Right renal pelvis (tissue), 4 donors: ENCODE measurements at places on chromosomes 12 and 14. TPM values are rescaled to one million over a fixed set of nuclear protein-coding genes. Genes with fewer than 3 reads are reported as not detected.

DNA sequence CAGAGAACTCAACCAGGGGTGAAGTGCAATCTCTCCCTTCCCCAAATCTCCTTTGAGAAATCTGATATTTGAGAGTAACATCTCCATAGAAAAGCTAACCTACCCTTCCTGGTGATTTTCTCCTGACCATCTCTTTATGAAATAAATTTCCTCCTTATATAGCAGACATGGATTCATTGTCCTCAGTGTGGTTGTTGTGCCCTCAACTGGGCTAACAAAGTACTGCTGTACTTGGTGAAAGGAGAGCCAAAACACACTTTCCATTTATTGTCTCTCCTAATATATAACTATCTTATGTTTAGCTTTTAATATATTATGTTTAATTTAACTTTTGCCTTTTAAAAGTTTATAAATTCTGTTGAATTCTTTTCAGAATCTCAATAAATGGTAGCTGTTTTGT lies 65.1 kb upstream of the SLCO1B1 start:
- DNase-seq, result no peak

Gene ANKRD33
- polyA plus RNA-seq, result 0.26 TPM

DNA sequence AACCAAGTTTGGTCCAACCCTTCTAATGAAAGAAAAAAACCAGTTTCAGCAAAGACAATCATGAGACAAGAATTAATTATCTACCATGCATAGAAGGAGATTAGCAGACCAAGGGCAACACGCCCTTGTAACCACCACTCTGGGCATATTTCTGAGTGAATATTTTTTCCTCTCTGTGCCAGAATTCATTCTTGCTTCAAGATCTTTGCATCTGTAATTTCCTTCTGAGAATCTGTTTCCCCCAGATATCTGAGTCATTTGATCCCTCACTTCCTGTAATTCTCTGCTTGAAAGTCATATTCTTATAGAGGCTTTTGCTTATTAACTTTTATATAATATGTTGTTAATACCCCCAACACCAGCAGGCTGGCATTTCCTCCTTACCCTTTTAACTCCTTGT lies 243.7 kb downstream of the SLC16A7 start:
- DNase-seq, result no peak

DNA sequence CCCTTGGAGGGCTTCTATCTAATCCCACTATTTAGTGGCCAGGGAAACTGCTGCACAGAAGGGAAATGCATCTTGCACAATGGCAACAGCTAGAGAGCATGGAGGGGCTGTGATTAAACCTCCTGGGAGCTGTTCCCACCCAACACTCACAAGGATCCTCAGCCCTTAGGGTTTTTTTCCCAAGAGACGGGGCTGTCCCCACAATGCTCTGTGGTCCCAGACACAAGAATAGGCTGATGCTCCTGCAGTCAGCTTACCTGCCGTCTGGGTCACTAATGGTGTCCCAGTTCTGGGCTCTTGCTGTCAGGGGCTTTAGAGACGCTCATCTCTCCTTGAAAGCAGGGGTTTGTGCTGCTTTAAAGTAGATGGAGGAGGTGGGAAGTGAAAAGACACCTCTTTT lies 4.6 kb downstream of the SERPINA1 start:
- no peak for DNase-seq

- DNase-seq, result no peak
Measured at GRCh38 chr12:113577464-113578129, 105.9 kb upstream of the LHX5 start.

DNA sequence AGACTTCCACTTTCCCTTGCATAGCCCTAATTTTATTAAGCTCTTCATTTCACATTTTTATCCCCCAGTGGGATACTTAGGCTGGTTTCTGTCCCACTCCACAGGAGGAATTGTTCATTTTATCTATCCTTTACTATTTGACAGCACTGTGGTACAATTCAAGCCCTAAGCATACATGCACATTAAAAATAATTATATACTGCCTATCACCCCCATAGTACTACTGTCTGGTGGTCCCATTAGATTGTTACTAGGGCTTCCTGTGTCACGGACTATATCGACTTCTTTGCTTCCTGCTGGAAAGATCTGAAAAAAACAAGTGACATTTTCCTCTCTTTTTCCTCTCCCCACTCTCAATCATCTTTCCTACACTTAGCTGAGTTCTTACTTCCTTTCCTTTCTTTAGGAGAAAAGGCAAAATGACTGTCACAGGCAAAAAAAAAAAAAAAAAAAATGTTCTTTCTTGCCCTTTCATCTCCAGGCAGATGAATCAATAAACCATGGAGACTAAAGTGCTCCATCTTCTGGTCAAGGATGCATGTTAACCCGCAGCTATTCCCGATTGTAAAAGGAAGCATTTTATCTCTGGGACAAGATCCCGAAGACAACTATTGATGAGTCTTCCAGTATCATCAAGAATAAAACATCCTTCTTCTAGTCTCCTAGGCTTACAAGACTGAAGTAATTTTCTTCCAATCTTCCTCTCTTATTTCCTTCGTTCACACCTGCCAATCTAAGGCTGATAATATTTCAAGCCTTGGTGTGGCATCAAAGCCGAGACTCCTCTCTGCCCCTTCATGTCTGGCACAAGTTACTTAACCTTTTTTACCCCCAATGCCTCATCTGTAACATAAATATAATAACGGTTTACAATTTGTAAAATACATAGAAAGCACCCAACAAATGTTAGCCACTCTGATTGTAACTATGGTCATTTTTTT lies 94.4 kb upstream of the PLEKHG7 start:
- peak; percentile 12 for DNase-seq

GRCh38 chr14:50225067-50225973 lies 6.1 kb downstream of the SOS2 start:
- DNase-seq, result peak; percentile 70

DNA sequence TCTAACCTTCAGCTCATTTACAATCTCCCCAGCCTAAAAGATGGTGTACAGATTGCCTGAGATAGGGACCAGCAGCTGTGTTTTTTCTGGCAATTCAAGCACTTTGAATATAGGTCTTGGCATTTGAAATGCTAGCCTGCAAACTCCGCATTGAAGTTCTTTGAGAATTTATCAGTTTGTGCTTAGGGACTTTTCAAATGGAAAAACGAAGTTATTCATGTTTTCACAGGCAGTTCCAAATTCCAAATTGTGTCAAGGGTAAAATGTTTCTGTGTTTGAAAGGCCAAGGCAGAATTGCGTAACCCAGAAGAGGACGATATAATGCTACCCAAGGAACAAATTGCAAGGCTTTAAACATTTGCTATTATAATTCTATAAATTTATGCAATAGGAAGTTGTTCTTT lies 168.9 kb upstream of the RASSF8 start:
- DNase-seq, result no peak

Gene GLIPR1L1
- polyA plus RNA-seq, result 0.27 TPM

GRCh38 chr14:36626151-36626550 lies 35.5 kb upstream of the PAX9 start:
- DNase-seq, result no peak

GRCh38 chr12:47602949-47603558 lies 102.8 kb downstream of the RPAP3 start:
- DNase-seq, result no peak

- DNase-seq, result no peak
Measured at GRCh38 chr14:70289138-70289537, 70.3 kb downstream of the COX16 start.

- no peak for DNase-seq
Measured at GRCh38 chr12:113835896-113836295, 130.2 kb downstream of the RBM19 start.

- no peak for DNase-seq
Measured at GRCh38 chr12:104591257-104591885, 134.6 kb downstream of the CHST11 start.

Gene ACSS3
- 19.6 TPM for polyA plus RNA-seq

DNA sequence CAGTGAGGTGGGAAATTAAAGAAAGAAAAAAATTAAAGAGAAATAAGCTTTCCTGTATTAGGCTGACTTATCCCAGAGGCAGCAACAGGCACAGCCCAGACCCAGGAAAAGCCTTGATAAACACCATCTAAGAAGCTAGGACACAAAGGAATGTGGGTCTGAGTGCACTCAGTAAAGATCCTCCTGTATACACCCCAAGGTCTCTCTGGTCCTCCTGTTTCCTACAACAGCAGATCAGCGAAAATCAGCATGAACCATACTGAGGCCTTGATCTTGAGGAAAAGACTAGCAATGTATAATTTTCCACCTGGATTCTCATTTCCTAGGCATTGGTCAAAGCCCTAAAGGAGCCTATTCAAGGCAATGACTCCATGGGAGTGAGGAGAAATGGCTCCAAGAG lies 486.3 kb upstream of the CCDC196 start:
- no peak for DNase-seq

DNA sequence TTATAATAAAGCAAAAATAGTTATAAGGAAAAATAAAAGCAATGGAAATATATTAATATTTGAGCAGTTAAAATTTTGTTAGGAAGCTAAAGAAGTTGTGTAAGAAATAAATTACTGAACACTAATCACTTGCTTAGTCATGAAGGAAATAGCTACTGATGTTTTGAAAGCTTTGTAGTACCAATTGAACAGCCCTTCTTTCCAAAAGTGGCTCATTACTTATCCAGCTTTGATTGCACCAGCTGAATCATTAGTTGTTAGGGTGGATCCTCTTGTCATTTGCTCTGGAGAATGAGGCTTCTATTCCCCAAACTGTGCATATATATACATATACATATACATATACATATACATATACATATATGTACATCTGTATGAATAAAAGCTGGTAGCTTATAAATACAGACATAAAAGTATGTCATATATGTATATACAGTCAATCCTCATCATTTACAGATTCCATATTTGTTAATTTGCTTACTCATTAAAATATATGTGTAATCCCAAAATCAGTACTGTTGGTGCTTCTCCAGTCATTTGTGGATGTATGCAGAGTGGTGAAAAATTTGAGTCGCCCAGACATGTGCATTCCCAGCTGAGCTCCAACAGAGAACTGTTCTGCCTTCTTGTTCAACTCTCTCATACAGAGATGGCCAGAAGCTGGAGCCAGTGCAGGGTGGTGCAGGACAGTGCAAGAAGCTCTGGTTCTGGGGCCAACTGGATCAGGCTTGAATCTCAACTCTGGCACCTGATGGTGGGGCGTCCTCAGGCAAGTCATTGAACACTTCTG lies 214.1 kb downstream of the RPAP3 start:
- no peak for DNase-seq

GRCh38 chr14:51811706-51812105 lies 48.7 kb upstream of the GNG2 start:
- DNase-seq, result no peak

DNA sequence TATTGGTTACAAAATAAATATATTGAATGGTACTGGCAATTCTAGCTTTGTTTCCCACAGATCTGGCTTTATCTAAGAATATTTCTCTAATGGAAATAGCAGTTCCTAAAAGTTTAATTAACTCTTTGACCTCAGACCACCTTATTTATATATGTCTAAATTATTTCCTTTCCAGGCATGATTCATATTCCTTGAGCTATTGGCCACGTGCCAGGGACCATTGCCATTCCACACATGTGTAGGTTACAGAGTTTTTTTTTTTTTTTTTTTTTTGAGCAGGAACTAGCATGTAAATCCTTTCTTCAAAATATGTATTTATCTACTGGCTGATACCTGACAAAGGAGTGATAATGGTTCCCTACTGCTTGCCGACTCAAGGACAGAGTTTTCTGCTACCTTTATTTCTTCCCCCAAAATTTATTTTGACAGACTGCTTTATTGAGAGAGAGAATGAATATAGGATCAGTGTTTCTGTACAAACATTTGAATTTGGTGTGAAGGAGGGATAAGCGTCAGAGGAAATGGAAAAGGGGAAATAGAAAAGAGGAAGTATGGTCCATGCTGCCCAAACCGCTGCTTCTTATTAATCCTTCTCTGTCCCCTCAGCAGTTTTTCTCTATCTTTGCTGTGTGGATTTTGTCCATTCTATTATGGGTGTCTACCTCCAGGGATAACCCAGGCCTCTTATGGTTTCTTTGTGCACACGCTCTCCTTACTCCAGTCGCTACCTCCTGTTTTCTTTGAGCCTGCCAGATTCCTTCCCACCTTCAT lies 36.4 kb downstream of the PDE3A start:
- no peak for DNase-seq

Gene FBRSL1
- polyA plus RNA-seq, result 43.8 TPM
